ENCODE measurements at places on chromosomes 12 and 14. TPM values are rescaled to one million over a fixed set of nuclear protein-coding genes. Genes with fewer than 3 reads are reported as not detected.

Gene POTEM
- not detected for total RNA-seq

Gene CLEC4C
- not detected for total RNA-seq

Gene TMED10
- 167 TPM for total RNA-seq

Gene BICDL1
- total RNA-seq: 1.4 TPM

Gene ADAMTS20
- not detected for total RNA-seq

Gene ATG14
- 22.2 TPM for total RNA-seq

Gene KITLG
- total RNA-seq: 54.6 TPM

Gene SERPINA1
- 26.6 TPM for total RNA-seq

Gene ATF7
- 36.0 TPM for total RNA-seq

Gene C1QL4
- not detected for total RNA-seq

Gene GRIN2B
- 0.41 TPM for total RNA-seq

Gene C12orf50
- not detected for total RNA-seq

Data from sigmoid colon (tissue), 7 donors.